AG20443 (cell line): ENCODE measurements at places on chromosomes 5 and 9.

- DNase-seq: no peak
These were observed 45.9 kb downstream of the PDE4D start for GRCh38 chr5:59847586-59847985.

DNA sequence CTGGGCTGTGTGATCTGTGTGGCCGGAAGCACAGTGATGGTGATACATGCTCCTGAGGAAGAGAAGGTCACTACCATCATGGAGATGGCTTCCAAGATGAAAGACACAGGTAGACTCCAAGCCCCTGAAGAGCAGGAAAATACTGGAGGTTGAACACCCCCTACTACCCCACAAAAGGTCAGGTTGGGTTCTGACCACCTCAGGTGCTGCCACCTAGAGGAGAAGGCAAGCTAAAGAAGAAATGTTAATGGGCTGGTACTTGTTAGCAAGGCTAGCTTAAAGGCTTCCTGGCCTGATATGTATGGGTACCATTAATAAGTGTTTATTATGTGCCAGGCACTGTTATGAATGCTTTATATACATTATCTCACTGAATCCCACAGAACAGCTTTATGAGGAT, 11.7 kb downstream of the NIPAL4 start:
- peak; percentile 62 for DNase-seq

DNA sequence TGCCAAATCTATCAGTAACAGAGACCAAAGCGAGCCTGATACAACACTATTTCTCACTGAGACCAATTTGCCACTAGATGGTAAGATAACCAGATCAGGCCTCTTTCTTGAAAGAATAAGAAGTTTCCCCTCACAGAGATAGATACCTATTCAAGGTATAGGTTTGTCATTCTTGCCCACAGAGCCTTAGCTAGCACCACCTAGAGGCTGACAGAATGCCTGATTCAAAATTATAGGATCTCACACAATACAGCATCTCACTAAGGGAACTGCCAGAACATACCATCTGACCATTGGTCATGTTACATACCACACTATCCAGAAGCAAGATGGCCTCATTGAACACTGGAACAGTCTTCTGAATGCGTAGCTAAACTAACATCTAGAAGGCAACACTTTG, 166.6 kb upstream of the HCN1 start:
- DNase-seq: no peak

- DNase-seq: no peak
These were observed 11.8 kb upstream of the SLC9A3 start for GRCh38 chr5:535846-536698.

- DNase-seq: no peak
These were observed 13.1 kb upstream of the EGFLAM start for GRCh38 chr5:38245307-38245706.

DNA sequence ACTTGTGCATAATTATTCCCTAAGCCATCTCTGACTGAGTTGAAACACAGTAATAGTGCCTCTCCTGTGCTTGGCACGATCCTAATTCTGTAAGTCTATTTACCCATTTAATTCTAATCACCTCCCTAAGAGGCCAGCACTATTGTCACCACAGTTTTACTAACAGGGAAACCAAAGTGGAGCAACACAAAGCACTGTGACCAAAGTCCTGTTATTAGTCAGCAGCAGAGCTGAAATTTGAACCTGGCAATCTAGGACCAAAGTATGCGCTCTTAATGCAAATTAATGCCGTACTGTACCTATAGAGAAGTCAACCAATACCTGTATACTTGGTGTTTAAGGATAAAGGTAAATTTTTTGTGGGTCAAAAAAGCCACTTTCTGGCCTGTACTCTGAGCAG, 77.1 kb upstream of the CNTLN start:
- no peak for DNase-seq

DNA sequence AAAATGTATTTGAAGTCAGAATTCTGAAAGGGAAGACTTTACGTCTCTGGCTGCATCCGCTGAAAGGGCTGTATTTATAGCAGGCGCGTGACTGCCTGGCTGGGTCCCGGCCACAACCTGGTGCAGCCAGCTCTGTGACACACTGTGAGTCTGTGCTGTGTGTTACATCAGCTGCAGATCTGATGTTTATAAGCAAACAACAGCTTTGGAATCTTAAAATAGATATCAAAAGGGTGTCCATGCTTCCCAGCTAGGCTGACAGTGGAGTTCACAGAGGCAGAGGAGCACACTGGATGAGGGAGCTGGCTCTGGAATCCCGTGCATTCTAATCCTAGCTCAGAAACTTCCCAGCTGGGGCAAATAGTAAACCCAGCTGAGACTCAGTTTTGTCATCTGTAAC, 433.4 kb upstream of the BRINP1 start:
- peak; percentile 90 for DNase-seq

DNA sequence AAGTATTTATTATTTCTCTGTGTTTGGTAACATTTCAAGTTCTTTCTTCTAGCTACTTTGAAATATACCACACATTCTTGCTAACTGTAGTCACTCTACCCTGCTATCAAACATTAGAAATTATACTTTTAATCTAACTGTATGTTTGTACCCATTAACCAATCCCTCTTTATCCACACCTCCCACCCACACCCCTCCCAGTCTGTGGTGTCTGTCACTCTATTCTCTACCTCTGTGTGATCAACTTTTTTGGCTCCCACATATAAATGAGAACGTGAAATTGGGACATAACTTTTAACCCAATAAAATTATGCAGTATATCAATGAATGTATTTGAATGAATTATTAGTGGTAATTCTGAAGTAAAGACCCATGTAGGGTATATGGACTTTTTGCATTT, 79.7 kb downstream of the PBX3 start:
- no peak for DNase-seq

DNA sequence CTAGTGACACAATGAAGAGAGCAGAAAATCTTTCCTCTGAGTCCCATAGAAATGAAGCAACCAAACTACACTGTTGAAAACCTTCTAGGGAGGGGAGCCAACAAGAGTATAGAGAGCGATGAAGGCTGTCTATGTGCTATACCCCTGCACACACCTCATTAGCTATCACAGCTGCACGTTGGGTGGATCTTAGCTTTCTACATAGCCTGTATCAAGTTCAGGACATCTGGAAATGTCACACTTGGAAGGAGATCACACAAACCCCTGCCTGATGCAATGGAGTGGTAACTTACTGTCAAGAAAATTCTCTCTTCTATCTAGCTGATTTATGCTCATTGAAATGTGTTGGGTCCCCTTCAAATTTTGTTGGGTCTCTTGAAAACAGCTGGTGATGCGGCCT, 127.0 kb upstream of the NTRK2 start:
- DNase-seq: no peak

- DNase-seq: no peak
These were observed 18.7 kb downstream of the SLC46A2 start for GRCh38 chr9:112872019-112872418.

GRCh38 chr9:91530829-91531228, 107.2 kb upstream of the NFIL3 start:
- DNase-seq: no peak

DNA sequence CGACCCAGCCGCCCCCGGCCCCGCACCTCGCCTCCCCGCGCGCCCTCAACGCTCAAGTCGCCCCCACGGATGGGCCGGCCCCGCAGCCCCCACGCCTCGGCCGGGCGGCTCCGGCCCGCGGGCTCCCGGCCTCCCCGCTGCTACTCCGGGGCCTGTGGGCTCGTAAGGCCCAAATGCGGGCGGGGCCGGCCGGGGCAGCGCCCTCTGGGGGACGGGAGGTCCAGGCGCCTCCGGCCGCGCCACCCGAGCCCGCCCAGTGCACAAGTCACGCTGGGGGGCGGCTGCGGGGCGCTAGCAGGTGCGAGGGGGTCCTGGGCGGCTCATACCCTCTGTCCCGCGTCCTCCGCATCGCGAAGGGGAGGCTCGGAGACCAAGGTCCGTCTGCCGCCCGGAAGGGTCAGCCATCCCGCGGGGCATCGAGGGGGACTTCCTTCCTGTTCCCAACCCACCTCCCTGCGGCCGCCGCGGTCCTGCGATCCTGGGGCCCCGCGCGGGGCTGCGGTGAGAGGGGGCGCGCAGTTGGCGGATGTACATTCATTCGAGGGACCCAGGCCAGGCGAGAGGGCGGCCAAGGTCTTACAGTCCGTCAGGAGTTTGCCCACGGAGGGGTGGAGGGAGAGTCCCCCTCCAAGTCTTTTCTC, at the start of gene CIZ1:
TSS of gene CIZ1 (minus strand) at position 167 of the 641 bp plus-strand sequence. CDS start 715 bp downstream, outside the sequence.
- peak; percentile 96 for DNase-seq

- DNase-seq: peak; percentile 25
These were observed 5.5 kb upstream of the DBN1 start for GRCh38 chr5:177478711-177479646.

DNA sequence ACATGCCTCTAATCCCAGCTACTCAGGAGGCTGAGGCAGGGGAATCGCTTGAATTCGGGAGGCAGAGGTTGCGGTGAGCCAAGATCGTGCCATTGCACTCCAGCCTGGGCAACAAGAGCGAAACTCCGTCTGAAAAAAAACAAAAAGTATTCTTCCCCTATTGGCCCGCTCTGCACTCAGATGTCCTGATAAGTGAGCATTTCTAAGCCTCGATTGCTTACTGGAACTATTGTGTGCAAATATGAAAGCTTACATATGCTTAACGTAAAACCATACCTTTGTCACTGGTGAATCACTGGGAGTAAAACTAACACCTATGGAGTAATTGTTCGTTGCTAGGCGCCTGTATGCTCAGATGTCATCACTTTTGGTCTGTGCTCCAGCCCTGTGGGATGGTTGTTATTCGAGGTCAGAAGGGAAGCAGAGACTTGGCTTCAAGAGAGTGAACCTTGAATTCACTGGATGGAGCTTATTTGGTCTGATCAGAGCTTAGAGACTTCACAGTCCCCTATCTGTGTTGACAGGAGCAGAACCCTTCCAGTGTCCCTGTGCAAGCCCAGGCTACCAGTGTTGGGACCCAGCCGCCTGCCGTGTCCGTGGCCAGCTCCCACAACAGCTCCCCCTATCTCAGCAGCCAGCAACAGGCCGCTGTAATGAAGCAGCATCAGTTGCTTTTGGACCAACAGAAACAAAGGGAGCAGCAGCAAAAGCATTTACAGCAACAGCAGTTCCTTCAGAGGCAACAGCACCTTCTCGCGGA, 25.3 kb upstream of the LTC4S start:
- DNase-seq: no peak

- DNase-seq: no peak
These were observed 729 bp upstream of the TMEM38B start for GRCh38 chr9:105693435-105694189.

DNA sequence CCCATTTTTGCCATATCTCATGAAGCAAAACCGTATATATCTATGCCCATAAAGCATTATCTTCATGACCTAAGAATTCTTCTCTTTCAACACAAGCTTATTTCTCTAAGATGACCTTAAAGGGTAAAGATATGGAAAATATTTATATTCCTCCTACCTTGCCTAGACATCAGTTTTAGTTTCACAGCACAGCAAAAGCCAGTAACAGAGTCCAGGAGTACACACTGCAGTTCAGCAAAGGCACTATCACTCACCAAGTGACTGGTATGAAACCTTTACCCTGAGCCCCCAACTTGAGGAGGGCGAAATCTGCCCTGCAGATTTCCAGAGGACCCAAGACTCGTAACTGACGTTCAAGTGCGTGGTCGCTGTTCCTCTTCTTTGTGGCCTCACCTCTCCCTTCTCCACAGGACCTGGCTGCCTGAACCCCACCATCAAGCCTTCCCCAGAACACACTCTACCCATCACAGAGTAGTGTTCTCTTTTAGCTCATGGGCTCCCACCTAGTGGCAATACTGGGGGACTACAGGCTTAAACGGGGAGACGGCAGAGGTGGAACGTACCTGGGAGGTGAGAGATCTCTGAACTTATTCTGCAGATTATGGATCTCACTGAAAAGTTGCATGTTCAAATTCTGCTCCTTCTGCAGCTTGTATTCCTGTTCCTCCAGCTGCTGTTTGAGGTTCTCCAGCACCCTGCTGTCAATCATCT, 141.0 kb downstream of the CDK5RAP2 start:
- DNase-seq: no peak
